ENCODE measurements at places on chromosomes 1 and 21.

DNA sequence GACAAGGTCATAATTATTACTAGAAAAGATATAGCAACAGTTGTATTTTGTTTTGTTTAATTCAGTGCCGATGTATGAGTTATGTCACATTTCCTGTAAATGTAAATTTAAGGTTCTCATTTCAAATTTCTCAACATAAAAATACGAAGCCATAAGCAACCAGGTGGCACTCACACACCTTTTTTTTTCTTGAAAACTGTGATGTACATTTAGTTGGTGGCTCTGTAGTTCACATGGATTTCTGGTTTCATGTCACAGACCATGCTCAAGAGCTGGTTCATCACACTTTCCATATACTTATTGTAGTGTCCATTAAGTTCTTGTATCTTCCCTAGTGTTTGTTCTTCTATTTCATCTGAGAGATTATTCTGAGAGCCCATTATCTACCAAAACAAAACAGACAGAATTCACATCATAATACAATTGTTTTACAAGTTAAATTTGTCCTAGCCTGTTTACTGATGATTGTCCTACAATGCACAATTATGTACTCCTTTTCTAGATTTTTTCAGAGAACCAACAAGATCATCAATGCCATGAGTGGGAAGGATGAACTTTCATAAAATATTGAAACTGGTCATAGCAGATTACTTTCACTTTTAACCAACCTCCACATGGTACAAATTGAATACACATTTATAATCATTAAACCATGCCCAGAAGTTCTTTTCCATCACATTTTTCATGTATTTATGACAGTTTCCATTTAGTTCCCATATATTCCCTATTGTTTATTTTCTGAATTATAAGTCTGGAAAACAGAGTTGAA, 17.1 kb downstream of the ATP6V1G3 start:
- H3K27me3 ChIP-seq: no peaks in the 10 kb centered on the region
- peak overlapping the region; percentile 95 for H3K27ac ChIP-seq
- peaks cover 87% of the 10 kb centered on the region for H3K4me1 ChIP-seq
- H3K4me3 ChIP-seq: peak overlapping the region; percentile 67
- H3K36me3 ChIP-seq: no peaks in the 10 kb centered on the region

- H3K4me3 ChIP-seq: no peak overlapping the region
- no peaks in the 10 kb centered on the region for H3K4me1 ChIP-seq
- H3K36me3 ChIP-seq: no peaks in the 10 kb centered on the region
- no peak for DNase-seq
These were observed 65.6 kb upstream of the PLXNA2 start for GRCh38 chr1:208309771-208310170.

DNA sequence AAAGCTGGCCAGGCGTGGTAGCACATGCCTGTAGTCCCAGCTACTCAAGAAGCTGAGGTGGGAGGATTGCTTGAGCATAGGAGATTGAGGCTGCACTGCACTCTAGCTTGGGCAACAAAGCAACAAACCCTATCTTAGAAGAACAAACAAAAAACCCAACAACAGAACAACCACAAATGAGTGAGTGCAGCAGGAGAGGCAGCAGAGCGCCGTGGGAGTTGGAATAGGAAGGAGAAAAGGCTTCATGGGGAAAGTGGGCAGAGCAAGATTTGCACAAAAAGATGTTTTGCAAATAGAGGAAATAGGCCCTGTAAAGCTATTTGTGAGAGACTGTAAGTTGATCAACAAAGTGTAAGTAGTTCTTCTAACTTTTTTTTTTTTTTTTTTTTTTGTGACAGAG, 19.6 kb downstream of the SMAP2 start:
- DNase-seq: no peak
- H3K27ac ChIP-seq: peak overlapping the region; percentile 96
- H3K36me3 ChIP-seq: peaks cover 83% of the 10 kb centered on the region

- H3K27ac ChIP-seq: no peak overlapping the region
- peaks cover 20% of the 10 kb centered on the region for H3K27me3 ChIP-seq
- DNase-seq: no peak
- no peaks in the 10 kb centered on the region for H3K36me3 ChIP-seq
- H3K4me3 ChIP-seq: no peak overlapping the region
- no peaks in the 10 kb centered on the region for H3K4me1 ChIP-seq
These were observed 35.2 kb downstream of the TP73 start for GRCh38 chr1:3687504-3687903.

DNA sequence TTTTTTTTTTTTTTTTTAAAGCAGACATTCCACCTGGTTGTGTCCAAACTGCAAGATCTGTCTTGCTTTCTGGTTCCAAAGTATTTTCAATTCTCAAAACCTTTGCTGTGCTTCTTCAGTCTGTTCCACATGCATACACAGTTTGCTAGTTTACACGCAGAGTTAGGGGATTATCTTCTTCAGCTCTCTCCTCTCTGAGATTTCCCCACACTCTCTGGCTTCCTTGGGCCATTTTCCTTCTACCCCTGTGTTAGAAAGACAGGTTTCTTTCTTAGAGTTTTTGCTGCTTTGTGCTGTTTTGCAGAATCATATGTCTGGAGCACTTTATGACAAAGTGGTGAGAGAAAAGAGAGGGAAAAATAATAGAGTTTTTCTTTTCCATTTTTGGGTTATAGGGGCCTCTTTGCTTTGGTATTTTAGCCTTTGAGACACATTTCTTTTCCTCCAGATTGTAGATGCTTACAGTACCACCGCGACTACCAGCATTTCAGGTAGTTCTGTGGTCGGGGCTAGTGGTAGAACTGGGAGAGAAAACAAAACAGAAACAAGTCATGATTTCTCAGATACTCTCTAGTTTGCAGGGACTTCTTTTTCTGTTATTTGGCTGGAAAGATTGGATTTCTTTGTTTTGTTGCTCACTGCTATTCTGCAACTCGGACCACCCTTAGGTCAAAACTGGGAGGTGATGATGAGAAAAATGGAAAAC, 66.3 kb downstream of the RABGAP1L start:
- H3K4me1 ChIP-seq: peaks cover 22% of the 10 kb centered on the region
- no peaks in the 10 kb centered on the region for H3K27me3 ChIP-seq
- H3K27ac ChIP-seq: no peak overlapping the region

DNA sequence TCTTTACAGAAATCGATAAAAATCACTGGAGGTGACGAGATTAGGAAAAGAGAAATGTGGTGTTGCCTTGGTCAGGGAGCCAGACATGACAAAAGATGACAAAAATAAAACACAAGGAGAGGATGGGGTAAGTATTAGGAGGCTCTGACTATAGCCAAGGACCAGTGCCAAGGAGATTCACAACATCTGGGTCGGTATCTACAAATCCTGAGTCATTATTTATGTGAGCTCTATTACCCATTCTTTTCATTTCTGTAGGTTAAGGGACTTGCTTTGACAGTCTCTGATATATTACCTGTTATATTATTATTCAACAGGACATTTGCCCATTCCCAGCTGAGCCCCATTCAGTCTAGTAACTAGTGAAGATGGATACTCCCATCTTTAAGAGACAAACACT, 120.8 kb downstream of the TYW3 start:
- no peaks in the 10 kb centered on the region for H3K36me3 ChIP-seq
- H3K4me1 ChIP-seq: no peaks in the 10 kb centered on the region
- no peak overlapping the region for H3K4me3 ChIP-seq
- no peak for DNase-seq
- no peak overlapping the region for H3K27ac ChIP-seq

DNA sequence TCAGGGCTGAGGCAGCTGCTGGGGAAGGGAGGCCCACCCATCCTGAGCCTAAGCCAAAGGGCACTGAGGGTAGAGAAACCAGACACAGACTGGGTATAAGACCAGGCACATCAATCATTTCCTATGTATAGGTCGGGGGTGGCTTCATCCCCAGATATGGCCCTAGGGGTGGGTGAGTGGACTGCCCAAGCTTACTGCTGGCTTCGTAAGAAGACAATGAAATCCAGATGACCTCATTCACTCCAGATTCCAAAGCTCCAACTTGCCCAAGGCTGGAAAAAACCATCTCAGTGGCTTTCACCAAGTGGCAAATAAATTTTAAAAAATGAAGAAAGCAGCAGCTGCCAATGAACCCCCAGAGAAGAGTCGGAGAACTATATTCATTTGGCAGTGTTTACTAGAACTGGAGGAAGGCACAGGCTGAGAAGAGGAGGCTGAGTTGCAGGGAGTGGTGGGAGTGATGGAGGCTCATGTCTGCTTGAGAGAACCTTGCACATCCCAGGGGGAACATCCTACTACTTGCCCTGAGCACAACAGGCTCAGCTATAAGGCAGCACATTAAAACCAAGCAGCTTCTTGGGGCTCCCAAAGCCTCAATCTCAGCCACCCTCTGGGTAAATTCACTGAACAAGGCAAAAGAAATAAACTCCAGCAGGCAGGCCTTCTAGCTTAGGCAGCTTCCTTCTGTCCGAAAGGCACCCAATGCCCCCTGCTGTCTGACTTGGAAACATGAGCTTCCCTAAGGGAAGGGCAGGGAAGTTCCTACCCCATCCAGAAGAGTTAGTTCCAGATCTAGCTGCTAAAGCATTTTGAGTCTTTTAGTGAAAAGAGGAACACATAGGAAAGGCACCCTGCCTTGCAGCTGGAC, 14.1 kb downstream of the PEA15 start:
- peak overlapping the region; percentile 48 for H3K27ac ChIP-seq
- no peaks in the 10 kb centered on the region for H3K4me1 ChIP-seq
- no peak overlapping the region for H3K4me3 ChIP-seq
- no peaks in the 10 kb centered on the region for H3K27me3 ChIP-seq
- no peak for DNase-seq

DNA sequence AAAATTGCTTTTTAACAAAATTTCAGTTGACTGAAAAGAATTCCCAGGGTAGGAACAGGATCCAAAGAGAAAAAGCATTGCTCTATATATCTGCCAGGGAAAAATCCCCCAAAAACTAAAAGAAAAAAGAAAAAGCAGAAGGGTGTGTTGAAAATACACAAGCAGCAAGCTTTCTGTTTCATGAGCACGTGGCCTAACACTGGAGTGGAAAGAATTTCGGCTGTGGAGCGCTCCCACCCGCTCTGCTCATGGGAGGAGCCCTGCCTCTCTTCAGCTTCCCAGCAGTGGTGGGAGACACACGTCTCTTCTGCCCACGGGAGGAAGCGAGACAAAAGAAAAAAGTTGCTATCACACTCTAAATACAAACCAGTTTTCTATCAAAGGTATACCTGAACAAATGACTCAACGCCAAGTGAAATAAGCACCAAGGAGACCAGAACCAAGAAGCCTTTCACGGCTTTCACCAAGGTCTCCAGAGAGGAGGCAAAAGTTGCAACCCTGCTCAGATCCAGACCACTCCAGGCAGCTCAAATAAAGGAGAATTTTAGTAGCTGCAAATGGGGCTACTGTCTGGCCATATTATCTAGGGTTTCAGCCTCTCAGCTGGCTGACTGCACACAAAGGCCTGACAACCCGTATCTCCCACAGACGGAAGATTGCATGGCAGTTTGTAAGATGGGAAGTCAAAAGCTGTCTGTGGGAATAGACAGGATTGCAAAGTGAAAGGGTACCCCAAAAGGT, 29.5 kb upstream of the ZNF496 start:
- H3K4me3 ChIP-seq: no peak overlapping the region
- no peak for DNase-seq
- no peak overlapping the region for H3K27ac ChIP-seq
- H3K27me3 ChIP-seq: peaks cover 75% of the 10 kb centered on the region
- no peaks in the 10 kb centered on the region for H3K36me3 ChIP-seq

- H3K4me3 ChIP-seq: peak within 1 kb of the TSS; percentile 65
These were observed at the start of gene FABP3 for GRCh38 chr1:31373056-31373896. Gene FABP3, minus strand, starts transcription at chr1:31373076. Its CDS starts 62 bp downstream, at chr1:31373014.

DNA sequence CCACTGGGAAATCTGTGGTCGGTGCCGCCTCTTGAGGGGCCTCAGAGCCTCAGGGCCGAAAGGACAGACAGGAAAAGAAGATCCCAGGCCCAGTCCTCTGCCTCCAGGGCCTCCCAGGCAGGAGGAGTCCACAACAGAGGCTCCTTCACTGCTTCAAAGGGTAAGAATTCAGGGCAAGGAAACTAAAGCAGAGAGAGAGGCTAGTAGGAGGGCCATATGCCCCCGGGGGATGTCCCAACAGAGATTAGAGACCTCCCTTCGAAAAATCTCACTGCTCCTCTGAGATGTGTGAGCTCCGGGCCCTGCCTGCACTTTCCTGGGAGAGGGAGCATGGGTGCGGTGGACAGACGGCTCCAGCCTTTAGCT, 465.9 kb downstream of the NPHP4 start:
- H3K4me1 ChIP-seq: peaks cover 8% of the 10 kb centered on the region
- DNase-seq: no peak
- no peak overlapping the region for H3K4me3 ChIP-seq
- peaks cover 25% of the 10 kb centered on the region for H3K27me3 ChIP-seq
- H3K27ac ChIP-seq: no peak overlapping the region
